ENCODE measurements at places on chromosomes 4 and X.

GRCh38 chr4:172996571-172997216 is 171.9 kb upstream of the GALNT7 start:
- DNase-seq: no peak

- DNase-seq: no peak
Measured at GRCh38 chr4:180564026-180564425, 1679.2 kb upstream of the TENM3 start.

GRCh38 chrX:53374923-53375322 is 47.5 kb downstream of the SMC1A start:
- DNase-seq: no peak

DNA sequence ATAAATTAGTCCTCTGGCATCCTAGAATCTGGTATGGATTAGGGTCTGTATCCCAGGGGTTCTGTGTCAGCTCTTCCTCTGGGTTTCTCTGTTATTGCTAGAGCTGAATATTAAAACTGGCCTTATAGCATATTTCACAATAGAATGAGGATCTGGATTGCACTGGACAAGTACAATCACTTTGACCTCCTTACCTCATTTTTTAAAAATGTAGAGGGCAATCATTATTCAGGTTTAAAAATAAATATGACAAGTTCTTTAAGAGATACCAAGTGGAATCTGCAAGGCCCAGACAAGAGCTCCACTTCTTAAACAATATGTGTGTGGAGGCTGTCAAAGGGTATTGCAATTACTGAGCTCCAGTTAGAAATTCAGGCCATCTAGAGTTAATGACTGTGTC is 1.4 kb downstream of the PALLD start:
- no peak for DNase-seq

- no peak for DNase-seq
Measured at GRCh38 chrX:78124307-78124706, 15.1 kb downstream of the TAF9B start.

- DNase-seq: no peak
Measured at GRCh38 chrX:41472231-41472815, 25.2 kb downstream of the NYX start.

DNA sequence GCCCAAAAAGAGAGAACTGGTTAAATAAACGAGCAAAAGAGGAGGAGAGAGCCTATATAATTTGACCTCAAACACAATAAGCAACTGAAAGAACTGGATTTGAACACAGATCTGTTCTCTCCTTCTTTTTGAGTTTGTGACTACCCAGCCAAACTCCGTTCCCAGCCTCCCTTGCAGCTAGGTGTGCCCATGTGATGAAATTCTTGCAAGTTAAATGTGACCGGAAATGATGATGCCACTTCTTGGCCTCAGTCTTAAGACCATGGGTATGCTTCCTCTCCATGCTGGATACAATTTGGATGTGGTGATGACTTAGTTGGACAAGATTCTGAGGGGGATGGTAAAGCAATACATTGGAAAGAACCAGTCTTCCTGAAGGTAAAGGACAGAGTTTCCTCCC is 204.1 kb downstream of the PTTG2 start:
- DNase-seq: no peak
